ENCODE measurements at places on chromosomes 12 and 14. TPM values are rescaled to one million over a fixed set of nuclear protein-coding genes. Genes with fewer than 3 reads are reported as not detected.

DNA sequence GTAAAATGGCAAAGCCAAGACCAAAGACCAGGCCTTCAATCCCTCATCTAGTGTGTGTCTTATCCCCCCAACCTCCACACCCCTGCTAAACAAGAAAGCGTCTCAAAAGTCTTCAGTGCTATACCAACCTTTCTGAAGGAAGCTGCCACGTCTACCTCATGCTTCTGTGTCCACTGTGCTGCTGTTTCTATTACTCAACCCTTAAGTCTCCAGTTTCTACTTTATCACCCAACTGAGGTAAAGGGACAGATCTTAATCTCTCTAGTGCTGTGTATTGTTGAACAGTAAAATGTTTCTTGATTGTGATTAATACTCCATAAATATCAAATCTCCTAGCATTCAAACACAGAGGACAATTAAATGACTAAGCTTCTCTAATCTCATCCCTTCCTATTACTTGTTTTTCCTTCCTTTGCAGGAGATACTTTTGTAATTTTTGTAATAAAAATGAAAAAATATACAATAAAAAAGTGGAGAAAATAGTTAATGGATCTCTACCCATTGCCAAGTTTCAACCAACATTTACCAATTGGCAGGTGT is 23.3 kb downstream of the BTBD7 start:
- DNase-seq: no peak

B3GNT4 gene
- total RNA-seq: under 0.01 TPM

- no peak for DNase-seq
These were observed 206.4 kb downstream of the PIK3C2G start for GRCh38 chr12:18467620-18468245.

CLEC2A gene
- not detected for total RNA-seq

DNA sequence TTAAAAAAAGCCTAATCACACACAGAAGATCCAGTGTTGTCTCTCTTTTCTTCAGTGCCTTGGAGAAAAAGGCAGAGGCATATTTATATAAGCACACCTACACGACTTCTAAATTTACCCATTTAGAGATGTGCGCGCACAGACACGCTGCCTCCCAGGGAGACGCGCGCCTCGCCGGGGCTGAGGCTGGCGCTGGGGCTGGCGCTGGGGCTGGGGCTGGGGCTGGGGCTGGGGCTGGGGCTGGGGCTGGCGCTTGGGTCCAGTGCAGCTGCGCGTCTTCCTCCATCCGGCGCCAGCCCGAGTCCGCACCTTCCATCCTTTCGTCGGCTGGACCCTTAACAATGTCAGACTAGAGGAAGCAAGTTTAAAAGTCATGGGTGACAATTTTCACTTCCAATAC is 118.4 kb upstream of the ARID2 start:
- DNase-seq: no peak

DNA sequence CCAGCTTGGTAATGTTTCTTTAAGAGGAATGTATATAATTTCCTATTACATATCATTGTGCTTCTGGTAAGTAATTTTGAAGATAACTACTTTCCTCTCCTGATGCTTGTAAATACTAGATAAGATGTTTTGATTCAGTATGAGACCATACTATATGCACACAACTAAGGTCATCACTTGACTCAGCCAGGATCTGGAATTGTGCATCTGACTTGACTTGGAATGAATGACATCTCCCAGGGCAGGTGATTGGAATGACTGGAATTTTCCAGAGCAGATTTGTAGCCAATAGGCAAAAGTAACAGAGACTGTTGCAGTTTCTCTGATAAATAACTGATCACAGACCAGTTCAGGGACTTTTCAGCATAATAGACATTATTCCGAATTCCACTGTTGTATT is 11.1 kb downstream of the BEST3 start:
- DNase-seq: no peak

DNA sequence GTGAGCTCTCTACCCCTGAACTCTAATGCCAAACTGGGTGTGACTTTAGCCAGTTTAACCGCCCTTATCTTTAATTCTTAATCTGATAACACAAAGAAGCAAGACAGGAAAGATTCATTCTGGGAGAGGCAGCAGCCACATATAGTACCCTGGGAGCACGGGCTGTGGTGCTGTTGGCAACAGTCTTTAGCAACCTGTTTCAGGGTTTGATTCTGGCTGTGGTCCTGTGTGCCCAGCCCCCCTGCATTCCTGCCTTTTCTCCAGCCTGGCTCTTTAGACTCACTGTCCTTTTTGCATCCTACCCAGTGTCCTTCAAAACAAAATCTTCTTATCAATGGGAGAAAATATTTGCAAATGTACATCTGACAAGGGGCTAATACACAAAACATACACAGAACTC is 275.2 kb downstream of the GXYLT1 start:
- DNase-seq: no peak

- no peak for DNase-seq
These were observed 1.3 kb downstream of the CD4 start for GRCh38 chr12:6790496-6791150.

- DNase-seq: peak; percentile 36
These were observed 164.6 kb downstream of the TMEM117 start for GRCh38 chr12:44000309-44000952.

SIX6 gene
- total RNA-seq: not detected

C3AR1 gene
- total RNA-seq: under 0.01 TPM

OR4E2 gene
- not detected for total RNA-seq

NAV3 gene
- 96.3 TPM for total RNA-seq

TAS2R9 gene
- not detected for total RNA-seq

DNA sequence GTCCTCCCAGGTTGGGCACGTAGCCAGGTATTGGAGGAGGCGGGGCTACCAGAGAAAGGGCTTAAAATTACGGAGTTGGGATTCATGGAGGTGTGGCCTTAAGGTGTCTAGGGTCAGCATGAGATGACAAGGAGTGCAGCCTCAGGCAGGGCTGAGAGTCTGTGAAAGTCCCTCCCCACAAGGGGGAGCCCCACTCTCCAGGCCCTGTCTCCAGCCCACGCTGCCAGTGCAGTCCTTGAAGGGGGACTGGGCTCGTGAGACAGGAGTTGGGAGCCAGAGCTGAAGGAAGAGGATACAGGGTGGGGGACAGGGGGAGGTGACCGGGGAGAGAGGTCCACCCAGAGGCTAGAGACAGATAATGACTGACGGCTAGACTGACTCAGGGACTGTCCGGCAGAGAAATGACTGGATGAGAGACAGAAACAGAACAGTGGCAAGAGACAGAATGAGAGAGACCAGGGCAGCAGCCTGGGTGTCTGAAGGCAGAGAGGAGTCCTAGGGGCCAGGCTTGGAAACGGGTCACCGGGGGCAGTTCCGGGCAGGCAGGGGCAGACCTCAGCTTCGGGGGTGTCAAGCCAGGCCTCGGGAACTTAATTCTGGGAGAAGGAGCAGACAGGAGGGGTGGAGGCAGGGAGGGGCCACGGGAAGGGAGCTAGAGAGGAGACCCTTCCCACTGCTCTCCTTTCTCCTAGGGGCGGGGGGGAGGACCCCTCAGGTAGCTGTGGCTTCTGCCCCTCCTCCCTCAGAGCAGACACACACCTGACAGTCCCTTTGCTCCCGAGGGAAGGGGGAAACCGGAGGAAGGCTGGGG is 970 bp downstream of the CDH24 start:
- DNase-seq: peak; percentile 68

DNA sequence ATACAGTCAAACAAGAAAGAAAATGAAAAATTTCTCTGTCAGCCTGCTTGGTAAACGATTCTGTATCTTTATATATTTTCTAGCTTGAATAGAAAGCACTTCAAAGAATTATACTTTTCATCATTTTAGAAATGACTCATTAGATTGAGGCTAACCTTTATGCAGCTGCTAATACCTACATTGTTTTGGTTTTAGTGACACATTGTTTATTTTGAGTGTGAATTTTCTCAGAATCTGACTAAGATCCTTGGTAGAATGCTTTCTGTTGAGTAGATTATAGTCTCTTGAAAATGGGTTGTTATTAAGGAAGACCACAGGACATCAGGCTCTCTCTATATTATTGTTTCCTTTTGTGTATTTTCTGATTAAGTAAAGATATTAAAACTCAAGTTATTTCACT is at the start of gene PMCH:
PMCH (minus strand) TSS at position 45 of the 400 bp plus-strand sequence. CDS start 63 bp downstream, outside the sequence.
- peak; percentile 28 for DNase-seq

Measured in fibroblast of villous mesenchyme (primary cell).